ENCODE measurements at places on chromosomes 6 and 20.

DNA sequence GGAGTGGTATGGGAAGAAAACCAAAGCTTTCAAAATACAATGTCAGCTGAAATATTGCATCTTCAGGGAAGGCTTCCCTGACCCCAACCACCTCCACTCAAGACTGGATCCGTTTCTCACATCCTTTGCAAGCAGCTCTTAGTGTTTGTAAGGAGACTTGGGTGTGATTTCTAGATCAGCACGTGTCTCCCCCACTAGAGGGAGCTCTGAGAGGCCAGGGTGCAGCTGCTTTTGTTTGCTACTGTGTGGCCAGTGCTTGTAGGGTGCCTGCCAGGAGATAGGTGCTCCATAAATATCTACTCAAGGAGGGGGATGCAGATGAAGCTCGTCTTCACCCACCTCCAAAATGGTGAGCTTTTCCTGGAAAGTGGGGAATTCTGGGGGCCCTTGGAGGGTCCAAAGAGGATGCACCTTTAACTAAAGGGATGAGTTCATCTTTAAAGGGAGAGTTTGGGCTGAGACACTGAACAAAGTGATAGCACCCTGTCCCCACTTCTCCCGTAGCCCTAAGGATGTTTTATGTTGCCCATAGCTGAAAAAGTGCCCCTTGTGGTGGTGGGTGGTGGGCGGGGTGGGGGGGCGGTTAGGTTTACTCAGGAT lies 52.6 kb upstream of the MAFB start:
- DNase-seq: peak; percentile 83

- DNase-seq: peak; percentile 61
Measured at GRCh38 chr6:98835149-98836024, 1.0 kb downstream of the POU3F2 start.

GRCh38 chr6:156783958-156784357 lies 6.8 kb downstream of the ARID1B start:
- DNase-seq: peak; percentile 70

DNA sequence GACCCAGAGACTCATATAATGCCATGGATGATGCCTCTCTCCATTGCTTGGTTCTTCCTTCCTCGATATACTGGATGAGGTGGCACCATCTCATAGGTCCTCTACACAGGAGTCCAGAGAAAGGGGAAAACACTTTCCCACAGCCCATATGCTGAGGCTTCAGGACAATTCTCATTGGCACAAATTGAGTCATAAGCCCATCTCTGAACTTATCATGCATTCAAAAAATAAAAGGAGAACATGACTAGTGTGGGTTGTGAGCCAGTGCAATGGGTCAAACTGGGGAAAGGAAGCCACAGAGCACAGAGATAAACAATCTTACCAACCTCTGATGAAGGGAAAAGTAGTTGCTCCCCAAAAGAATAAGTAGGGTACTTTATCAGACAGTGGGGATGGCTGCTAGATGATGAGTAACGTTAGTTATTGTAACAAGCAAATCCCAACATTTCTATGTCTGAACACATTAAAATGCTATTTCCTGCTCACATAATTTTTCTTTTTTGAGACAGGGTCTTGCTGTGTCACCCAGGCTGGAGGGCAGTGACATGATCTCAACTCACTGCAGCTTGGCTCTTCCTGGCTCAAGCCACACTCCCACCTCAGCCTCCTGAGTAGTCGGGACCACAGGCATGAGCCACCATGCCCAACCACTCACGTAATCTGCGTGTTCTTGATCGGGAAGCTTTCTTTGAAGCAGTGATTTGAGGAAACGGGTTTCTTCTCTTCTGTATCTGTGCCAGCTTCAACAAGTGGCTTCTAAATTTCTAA lies 27.0 kb downstream of the SOD2 start:
- no peak for DNase-seq

GRCh38 chr20:63694584-63695423 lies 1.6 kb upstream of the TNFRSF6B start:
- DNase-seq: no peak

DNA sequence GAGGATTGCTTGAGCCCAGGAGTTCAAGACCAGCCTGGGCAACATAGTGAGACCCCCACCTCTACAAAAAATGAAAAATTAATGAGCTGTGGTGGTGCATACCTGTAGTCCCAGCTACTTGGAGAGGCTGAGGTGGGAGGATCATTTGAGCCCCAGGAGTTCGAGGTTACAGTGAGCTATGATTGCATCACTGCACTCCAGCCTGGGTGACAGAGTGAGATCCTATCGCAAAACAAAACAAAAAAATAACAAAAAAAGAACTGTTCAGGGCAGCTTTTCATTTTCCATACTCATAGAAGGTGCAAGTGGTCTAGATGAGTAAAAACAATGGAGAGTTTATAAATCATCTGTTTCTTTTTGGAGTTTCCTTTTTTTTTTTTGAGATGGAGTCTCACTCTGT lies 21.1 kb downstream of the AKAP7 start:
- no peak for DNase-seq

DNA sequence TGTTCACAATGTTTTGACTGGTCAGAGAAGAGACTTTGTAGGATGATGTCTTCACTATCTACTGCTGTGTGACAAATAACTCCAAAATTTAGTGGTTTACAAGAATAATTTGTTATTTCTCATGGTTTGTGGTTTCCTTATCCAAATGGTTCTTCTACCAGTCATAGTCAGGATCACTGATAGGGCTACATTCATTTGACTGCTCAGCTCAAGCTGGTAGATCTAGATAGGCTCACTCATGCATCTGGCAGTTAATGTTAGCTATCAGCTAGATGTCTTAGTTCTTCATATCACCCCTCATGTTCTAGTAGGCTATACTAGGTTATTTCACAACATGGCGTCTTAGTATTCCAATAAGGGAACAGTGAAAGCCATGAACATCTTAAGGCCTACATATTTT lies 131.0 kb downstream of the ID4 start:
- DNase-seq: no peak

DNA sequence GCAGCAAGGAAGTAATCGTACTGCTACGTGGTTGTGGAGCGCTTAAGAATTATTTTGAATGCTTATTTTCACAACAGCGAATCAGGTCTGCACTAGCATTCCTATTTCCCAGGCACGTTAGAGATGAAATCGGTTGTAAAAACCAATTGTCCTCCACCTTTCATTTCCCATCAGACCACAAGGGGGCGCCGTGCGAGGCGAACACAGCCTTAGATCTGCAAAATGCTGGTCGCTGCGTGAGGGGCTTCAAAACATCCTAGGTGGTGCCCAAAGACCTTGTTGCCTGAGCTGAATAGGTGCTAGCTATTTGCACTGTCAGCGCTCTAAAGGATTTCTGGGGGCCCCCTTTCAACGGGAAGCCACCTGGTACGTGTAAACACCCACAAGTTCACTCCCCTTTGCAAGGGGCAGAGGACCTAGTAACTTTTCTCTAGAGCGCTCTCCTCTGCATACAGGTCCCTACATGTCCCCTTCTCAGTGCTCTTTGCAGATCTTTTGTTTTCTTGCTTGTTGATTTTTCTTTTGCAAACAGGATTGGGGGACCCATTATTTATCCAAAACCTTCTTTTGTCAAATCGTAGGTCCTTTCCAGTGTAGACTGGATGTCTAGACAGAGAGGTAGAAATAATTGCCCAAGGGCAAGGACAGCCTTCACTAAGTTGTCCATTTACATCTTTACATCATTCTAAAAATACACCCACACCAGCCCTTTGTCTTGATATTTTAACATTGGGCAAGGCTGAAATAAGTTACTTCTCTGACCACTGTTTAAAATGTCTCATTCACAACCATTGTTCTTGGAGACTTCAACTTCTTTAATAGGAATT lies 59.8 kb downstream of the NEDD9 start:
- DNase-seq: peak; percentile 88

DNA sequence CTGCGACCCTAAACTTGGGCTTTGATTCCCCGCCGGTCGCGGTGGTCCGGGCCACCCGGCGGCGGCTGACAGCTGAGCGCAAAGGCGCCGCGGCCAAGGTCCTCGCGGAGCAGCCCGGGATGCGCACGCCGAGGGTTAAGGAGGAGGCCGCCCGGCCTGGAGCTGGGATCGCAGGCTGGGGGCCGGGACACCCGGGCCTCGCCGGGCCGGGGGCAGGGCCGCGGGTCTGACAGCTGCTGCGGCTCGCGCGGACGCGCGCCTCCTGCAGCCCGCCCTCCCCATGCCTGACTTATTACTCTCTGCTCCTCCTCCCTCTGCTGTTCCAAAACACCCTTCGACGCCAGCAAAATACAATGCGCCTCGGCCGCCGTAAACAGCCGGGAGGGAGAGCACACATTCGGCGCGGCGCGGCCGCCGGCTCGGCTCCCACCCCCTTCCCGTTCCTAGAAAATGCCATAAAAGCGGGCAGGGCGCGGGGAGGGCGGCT lies 746 bp downstream of the BACH2 start:
- DNase-seq: peak; percentile 69

- no peak for DNase-seq
Measured at GRCh38 chr6:110265273-110265672, 85.0 kb downstream of the CDC40 start.

DNA sequence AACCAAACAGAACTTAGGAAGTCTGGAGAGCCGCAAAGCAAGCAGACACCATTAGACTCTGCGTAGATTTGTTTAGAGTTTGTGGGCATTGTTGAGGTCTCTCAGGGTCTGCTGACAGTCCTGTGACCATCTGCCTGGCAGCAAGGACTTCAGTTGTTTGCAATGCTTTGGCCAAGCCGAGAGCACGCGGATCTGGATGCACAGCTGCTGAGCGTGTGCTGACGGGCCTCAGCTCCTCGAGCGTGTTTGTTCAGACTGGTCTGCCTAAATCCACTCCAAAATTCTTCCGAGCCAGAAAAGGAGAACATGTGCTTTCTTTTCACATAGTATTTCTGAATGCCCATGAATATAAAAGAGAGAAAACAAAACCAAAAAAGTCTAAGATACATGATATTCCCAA lies 159.0 kb downstream of the ZNF217 start:
- no peak for DNase-seq

DNA sequence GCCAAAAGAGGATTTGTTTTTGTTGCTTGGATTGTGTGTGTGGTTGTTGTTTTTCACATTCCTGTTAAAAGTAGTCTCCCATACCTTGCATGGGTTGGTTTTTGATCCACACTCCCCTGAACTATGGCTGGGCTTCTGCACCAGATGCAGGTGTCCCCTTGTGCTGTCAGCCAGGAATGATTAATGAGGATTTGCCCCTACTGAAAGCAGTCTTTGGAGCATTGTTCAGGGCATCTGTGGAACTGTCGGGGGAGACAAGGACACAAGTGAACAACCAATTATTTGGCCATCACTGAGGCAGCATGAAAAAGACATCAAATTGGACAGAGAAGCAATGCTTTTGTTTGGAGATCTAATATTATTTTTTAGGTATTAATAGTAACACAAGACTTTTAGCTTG lies 373.2 kb upstream of the MMS22L start:
- no peak for DNase-seq

DNA sequence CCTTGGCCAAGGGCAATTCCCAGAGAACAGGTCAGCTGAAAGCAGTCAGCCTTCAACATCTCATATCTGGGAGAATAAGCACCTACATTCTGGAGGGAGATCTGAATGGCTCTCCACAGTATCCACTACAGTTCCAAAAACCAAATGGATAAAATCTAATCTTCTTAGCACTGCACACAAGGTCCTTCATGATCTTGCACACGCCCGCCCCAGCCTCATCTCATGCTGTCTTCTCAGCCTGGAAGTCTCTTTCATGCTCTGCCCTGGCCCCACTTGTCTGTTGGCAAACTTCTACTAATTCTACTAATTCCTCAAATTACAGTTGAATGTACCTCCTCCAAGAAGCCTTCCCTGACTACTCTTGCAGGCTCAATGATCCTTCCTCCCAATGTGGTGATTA lies 1.8 kb upstream of the TTBK1 start:
- no peak for DNase-seq

DNA sequence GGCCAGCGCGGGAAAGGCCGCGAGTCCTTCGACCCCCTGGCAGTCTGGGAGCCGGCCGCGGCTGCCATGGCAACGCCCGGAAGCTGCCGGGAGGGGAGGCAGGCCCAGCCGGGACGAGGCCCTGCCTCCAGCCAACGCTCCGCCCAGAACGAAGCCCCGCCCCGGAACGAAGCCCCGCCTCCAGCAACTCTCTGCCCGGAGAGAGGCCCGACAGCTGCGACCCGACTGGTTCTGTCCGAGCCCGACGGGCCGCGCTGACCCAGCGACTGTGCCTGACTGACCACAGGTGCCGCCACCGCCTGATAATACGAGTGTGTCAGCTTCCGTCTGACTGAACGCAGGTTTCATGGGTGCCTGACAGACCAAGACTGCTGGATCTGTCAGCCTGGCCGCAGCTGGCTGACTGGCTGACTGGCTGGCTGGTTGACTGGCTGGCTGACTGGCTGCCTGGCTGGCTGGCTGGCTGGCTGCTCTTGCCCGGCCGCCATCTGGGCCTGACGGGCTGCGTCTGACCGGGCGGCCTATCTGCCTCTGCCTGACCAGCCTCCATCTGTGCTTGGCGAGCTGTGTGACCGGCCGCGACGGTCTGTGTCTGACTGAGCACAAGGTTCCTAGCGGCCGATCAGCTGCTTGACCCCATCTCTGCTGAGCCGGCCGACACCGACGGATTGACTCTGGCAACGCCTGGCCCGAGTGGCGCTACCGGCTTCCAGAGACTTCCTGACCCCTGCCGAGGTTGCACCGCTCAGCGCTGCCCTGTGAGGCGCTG lies 89.7 kb upstream of the EPB41L1 start:
- peak; percentile 94 for DNase-seq

- DNase-seq: no peak
Measured at GRCh38 chr20:31675828-31676608, 38.3 kb downstream of the COX4I2 start.

- no peak for DNase-seq
Measured at GRCh38 chr6:56820060-56820459, 134.8 kb upstream of the BEND6 start.

GRCh38 chr6:100461278-100461916 lies 3.3 kb downstream of the SIM1 start:
- peak; percentile 74 for DNase-seq

DNA sequence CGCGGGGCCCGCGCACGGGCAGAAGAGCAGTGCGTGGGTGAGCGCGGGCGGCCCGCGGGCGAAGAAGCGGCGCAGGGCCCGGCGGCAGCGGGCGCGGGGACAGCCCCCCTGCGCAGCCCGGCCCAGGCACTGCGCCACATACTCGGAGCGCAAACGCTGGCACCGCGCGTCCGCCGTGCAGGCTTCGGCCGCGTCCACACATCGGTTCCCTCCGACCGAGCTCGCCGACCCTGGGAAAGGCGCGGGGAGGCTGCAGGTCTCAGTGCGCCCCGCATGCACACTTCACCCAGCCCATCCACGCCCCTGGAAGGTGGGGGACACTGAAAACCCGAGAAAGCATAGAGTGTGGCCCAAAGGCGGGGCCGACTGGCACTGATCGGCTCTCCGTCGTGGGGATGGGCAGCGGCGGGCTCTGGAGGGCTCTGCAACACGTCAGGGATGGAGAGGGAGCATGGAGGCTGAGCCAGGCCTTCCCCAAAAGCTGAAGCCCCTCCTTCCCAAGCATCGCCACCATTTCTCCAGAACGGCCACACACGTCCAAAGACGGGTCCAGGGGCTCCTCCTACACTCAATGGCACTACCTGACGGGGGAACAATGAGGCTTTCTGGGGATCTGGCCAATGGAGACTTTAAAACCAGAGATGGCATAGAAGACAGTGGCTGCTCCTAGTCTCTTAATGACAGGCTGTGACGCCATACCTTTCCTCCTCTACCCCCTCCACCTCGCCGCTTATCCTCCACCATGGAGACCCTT lies 2.0 kb downstream of the GFRA4 start:
- DNase-seq: peak; percentile 62

- no peak for DNase-seq
Measured at GRCh38 chr6:49764571-49765236, 20.5 kb upstream of the CRISP3 start.

- DNase-seq: no peak
Measured at GRCh38 chr6:13834790-13835189, 20.4 kb upstream of the MCUR1 start.
